CD4-positive, alpha-beta T cell treated with Interleukin-15 for 4 hours (primary cell): ENCODE measurements at places on chromosomes 3 and 15.

DNA sequence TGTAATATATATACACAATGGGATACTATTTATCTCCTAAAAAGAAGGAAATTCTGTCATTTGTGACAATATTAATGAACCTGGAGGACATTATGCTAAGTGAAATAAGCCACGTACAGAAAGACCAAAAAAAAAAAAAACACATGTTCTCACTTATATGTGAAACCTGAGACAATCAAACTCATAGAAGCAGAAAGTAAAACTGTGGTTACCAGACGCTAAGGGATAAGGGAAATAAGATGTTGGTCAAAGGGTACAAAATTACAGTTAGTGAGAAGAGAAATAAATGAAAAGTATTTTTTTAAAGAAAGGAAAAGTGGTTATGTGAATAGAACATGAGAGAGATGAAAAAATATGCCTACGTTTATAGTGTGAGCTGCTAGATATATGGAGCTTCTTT, 101.1 kb downstream of the CPNE4 start:
- no peak for DNase-seq

DNA sequence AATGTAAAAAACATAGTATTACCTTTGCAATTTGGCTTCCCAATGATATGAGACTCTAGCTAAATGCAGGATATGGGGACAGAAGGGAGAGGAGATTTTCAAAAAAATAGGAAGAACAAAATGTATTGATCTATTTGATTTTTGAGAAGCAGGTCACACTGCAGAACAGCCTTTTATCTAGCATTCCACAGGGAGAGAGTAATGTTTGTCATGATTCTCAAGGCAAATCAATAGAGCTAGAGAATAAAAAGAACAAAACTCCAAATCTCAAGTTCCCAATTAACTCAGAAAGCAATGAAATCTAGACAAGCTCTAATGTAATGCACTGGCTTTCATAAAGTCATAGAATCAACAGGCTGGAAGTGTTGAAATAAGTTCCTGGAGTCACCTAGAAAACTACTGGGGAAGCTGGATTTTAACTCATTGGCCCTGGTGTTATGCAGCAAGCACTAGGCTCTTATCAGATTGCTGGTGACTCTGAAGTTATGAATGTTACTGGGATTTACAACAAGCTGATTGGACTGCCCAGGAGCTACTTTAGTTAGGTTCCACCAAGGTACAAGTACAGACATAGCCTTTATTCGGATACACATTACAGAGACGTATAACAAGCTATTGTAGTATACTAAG, 442.8 kb downstream of the FGF12 start:
- DNase-seq, result no peak

- DNase-seq, result no peak
Observed at GRCh38 chr15:50318697-50319096, 36.3 kb downstream of the GABPB1 start.

DNA sequence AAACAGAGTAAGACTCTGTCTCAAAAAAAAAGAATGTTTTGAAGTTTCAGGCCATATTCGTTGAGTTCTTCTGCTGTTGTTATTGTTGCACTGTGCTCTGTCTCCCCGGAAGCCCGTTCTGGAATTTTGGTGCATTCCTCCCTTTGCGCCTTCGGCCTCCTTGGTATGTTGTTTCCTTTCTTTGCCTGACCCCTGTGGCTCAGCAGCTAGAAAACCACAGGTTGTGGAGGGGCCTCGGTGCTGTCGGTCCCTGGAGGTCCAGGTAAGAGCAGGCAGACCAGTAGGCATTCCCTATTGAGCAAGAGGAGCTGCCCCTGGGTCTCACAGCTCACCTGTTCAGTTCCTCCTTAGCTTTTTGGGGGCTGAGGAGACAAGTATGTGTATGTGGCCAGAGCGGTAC, 51.0 kb upstream of the DLG1 start:
- DNase-seq, result no peak

GRCh38 chr3:32937331-32937730, 14.1 kb upstream of the CCR4 start:
- no peak for DNase-seq

GRCh38 chr3:9686050-9686550, 17.5 kb upstream of the CPNE9 start:
- DNase-seq, result no peak

- DNase-seq, result peak; percentile 15
Observed at GRCh38 chr3:32392536-32393302, 1.1 kb downstream of the CMTM7 start.

GRCh38 chr3:33358172-33358781, 81.0 kb downstream of the FBXL2 start:
- no peak for DNase-seq

DNA sequence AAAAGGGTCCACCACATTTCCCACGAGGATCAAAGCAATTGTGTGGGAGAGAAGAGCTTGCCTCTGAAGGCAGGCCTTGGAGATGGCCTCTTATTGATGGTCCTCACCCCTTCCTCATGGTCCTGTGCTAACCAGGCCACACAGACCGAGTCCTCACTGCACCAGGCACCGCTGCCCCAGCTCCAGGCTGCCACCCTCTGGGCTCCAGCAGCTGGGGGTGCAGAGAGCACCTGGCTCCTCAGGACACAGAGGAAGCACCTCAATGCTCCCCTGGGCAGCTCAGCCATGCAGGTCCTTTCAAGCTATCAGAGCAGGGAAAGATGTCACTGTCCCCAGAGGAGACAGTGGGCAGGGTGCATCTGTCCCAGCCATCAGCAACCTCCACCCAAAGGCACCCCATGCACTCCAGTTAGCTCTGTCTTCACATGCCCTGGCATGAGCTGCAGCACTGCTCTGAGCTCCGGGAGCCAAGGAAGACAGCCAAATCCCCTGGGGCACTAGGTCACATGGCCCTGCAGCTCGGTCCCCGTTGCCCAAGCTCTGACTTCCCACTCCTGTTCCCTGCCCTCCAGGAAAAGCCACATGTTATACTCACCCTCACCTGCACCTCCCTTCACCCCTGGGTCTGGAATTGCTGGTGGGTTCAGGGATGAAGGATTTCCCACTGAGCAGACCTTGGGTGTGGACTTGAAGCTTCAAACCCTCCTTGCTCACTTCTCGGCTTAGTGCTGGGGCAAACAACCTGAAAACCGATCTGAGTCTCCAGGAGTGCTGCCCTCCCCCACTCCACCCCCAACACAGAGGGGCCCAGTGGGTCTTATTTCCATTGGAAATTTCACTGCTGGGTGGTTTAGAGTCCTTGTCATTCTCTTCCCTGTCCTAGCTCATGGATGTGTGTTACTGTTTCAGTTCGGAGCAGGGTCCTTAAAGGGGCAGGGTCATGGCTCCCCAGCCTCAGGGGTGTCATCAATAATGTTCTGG, 32.6 kb downstream of the ALS2CL start:
- no peak for DNase-seq

GRCh38 chr3:62888180-62888579, 13.0 kb upstream of the CADPS start:
- DNase-seq, result no peak

DNA sequence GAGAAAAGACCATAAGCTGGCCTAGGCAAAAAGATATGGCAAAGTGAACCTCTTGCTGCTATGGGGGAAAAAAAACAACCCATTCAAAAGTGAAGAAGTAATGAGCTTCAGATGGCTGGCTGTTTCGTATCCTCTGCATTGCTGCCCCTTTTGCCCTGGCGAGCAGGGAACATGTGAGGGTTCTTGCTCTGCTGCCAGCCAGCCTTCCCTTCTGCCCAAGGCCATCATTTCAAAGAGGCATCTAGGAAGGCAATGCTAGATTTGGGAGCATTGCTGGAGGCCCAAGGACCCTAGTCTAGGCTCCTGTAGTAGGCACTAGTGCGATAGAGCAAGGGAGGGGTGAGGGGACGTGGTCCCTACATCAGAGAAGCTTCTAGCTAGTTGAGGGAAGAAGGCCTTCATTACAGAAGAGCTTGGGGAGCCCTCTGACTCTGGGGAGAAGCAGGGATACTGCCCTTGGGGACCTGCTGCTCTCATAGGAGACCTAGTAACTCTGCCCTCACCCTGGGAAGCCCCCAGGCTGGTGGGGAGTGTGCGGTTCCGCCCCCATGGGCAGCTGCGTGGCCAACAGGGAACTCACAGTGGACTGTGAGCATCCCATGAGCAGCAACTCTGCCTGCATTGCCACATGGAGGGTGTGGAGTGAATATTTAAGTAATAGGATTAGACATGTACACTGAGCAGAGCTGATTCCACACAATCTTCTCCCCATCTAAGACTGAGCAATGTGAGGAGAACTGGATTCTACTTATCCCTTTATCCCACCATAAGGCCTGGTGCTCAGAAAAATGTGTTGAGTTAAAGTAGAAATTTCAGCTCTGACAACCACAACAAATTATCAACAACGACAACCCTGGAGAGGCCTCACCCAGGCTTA, 21.3 kb downstream of the ITGA11 start:
- DNase-seq, result no peak

DNA sequence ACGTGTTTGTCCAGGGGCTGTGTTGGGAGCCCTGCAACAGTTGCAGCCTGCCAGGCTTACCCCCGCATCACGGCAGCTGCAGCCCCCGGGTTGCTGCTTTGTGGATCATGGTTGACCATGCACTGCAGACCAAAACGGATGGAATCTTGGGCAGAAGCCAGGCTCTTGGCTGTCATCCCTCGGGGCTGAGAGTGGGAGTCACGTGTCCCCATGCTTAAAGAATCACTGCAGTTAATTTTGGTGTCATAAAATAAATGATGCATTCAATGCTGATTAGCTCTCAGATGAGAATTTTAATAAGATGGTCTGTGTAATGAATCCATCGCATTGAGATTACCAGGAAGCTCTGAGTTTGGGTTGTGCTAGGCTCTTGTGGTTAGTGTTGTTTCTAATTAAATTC, 115.6 kb downstream of the CHDH start:
- DNase-seq, result no peak

GRCh38 chr3:138049157-138049919, 39.4 kb downstream of the CLDN18 start:
- DNase-seq, result no peak

- DNase-seq, result no peak
Observed at GRCh38 chr15:88727439-88727838, 75.8 kb upstream of the ACAN start.

- DNase-seq, result no peak
Observed at GRCh38 chr3:141994856-141995255, 118.4 kb downstream of the ATP1B3 start.

DNA sequence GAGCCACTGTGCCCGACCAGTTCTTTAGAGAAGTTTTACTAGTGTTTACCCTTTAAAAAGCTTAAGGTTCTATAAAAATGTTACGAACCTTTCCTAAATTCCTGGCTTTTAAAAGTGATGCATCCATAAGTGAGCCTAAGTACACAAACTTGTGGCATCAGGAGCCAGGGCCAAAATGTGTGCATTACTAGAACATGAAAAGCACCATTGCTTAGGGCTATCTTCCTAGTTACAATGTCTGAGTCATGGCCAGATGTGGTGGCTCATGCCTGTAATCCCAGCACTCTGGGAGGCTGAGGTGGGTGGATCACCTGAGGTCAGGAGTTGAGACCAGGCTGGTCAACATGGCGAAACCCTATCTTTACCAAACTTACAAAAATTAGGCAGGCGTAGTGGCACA, 39.9 kb downstream of the LEO1 start:
- DNase-seq, result no peak

DNA sequence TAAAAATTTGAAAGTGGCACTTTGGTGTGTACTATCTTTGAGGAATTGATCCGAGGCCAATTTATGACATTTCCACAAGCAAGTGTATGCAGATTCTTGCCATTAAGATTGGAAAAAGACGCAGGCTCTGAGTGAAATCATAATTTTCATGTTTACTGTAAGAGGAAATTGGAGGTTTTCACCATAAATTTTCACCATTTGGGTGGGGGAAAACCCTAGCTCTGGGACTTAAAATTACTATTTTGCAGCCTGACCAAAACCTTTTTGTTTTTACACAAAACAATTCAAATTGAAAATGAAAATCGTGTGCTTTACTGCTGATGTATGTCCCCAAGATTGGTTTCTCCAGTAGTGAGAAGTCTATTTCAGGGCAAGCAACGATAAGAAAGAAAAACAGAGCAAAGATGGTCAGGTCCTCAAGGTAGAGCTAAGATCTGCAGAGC, 282.6 kb downstream of the FOXP1 start:
- no peak for DNase-seq

GRCh38 chr15:67013696-67014095, 51.7 kb upstream of the SMAD3 start:
- DNase-seq, result no peak

GRCh38 chr3:173354124-173354523, 43.4 kb upstream of the NLGN1 start:
- no peak for DNase-seq

DNA sequence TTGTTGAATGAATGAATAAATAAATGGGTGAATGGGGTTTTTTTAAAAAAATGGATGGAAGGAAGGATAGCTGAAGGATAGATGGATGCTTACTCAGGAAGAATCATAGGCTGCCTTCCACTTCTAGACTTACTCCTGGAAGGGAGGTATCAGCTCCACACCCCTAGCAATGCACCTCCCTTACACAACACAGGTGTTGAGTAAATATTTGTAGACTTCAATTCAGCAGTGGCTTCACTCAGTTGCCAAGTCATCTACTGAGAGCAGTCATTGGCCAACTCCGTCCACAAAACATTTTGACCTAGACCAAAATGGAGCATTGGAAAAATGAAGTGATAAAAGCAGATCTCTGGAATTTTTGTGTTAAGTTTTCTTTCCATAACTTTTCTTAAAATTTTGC, 65.5 kb upstream of the ST8SIA2 start:
- no peak for DNase-seq

DNA sequence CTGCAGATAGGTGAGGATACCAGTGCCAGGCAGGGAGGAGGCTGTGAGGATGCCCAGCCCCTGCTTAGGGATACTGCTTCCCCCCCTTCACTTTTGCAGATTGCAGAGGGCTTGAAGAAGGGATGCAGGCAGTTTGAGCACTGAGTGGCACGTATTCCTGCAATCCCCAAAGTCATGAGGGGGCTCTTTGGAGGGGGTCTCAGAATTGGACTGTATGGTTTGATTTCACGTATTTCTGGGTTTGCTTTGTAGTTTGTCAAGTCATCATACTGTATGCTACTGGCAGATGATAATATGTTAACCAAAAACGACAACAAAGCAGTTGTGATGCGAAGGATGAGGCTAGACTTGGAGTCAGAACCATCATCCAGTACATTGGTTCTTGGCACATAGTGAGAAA, 28.1 kb downstream of the CHST14 start:
- no peak for DNase-seq

DNA sequence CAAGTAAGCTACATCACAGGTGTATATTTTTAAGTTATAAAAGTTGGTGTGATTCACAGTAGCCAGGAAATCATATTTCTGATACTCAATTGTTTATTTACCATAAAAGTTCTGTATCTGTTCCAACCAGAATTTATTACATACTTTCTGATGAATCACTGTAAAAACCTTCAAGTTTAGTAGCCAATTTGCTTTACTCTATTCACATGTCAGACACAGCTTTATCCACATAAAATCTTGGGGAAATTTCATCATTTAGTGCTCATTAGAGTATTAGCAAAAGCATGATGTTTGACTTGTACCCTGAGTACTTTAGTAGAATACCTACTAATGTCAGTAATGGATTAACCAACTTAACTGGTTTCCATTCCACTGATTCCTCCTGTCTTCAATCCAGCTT, 249.8 kb downstream of the POLQ start:
- no peak for DNase-seq
